Anterior cingulate cortex (tissue), 58 donors: ENCODE measurements at places on chromosomes 5 and 9.

DNA sequence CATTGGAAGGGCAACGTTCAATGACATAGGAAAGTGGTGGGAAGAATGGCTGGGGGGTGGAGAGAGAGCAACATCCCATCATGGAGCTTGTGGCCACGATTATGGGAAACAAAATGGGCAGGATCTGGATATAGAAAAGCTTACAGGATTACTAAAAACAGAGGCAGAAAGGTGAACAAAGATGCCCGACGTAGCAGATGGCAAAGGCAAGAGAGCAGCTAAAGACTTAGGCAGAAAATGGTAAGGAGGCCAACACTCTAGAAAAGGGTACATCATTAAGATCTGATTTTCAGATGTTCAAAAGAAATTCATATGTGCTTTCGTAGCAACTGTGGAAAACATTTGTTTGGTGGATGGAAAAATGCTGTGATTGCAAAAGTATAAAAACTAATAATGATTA is 102.5 kb downstream of the OTULIN start:
- no peak for DNase-seq

- no peak for DNase-seq
Observed at GRCh38 chr9:95880021-95880690, 4.7 kb downstream of the ERCC6L2 start.

GRCh38 chr5:79120221-79120620 is 8.6 kb downstream of the BHMT start:
- DNase-seq = no peak

DNA sequence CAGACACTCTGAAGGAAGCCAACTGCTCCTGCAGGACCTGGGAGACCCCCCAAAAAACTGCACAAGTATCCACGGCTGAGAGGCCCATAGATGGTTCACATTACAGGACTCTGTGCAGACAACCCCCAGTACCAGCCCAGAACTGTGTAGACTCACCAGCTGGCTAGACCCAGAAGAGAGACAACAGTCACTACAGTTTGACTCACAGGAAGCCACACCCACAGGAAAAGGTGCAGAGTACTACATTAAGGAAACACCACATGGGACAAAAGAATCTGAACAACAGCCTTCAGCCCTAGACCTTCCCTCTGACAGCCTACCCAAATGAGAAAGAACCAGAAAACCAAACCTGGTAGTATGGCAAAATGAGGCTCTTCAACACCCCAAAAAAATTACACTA is 281.2 kb upstream of the RGMB start:
- no peak for DNase-seq

GRCh38 chr9:88782931-88783710 is 208.1 kb upstream of the S1PR3 start:
- no peak for DNase-seq

- no peak for DNase-seq
Observed at GRCh38 chr9:20394969-20395368, 227.3 kb downstream of the MLLT3 start.

GRCh38 chr9:37144762-37145161 is 24.4 kb downstream of the ZCCHC7 start:
- no peak for DNase-seq

- DNase-seq = no peak
Observed at GRCh38 chr5:100992354-100992753, 89.3 kb upstream of the ST8SIA4 start.

GRCh38 chr5:133565993-133566392 is 46.3 kb downstream of the FSTL4 start:
- no peak for DNase-seq

- DNase-seq = no peak
Observed at GRCh38 chr5:124544366-124545055, 201.9 kb downstream of the ZNF608 start.

DNA sequence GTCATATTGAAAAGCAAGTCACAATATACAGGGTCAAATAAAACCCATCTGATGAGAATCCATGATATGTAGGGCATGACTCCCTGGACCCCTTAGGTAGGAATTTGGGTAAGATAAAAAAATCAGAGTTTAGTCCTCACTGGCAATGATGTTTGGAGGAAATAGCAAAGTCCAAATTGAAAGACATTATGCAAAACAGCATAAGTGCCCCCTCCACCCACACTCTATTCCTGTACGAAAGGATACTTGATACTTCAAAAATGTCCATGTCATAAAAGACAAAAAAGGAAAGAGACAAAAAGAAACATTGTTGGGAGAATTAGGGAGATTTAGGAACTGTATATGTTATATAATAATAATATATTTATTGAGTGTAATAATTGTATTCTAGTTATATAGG is 96.1 kb upstream of the RASGRF2 start:
- no peak for DNase-seq

DNA sequence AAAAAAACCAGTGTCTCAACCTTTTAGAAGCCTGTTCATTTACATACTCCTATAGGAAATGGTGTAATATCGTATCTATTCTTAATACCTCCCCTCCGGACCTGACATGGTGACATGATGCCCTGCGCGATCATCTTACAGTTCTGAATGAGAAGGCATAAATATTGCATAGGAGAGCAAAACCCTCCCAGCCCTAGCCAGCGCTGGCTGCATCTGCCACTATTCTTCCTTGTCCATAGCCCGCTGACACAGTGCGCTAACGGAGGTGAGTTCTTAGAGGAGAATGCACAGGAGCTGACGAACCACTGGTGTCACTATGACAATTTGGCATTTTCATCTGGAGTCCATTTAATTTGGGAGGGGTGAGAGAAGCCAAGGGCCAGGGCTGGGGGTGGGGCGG is 290.1 kb downstream of the EFNA5 start:
- DNase-seq = no peak

- no peak for DNase-seq
Observed at GRCh38 chr5:179609834-179610108, 13.7 kb downstream of the HNRNPH1 start.

GRCh38 chr5:8721536-8721935 is 824.3 kb downstream of the SEMA5A start:
- DNase-seq = no peak

- no peak for DNase-seq
Observed at GRCh38 chr5:82522897-82523296, 244.7 kb upstream of the RPS23 start.

- DNase-seq = no peak
Observed at GRCh38 chr5:166382031-166382430, 1909.4 kb upstream of the WWC1 start.

- no peak for DNase-seq
Observed at GRCh38 chr9:10251490-10251889, 361.3 kb downstream of the PTPRD start.
